Stimulated activated CD8-positive, alpha-beta memory T cell treated with anti-CD3 and anti-CD28 coated beads, Interleukin-15, amount 100 ng/mL, for 4 hours (primary cell): ENCODE measurements at places on chromosomes 6 and 20.

DNA sequence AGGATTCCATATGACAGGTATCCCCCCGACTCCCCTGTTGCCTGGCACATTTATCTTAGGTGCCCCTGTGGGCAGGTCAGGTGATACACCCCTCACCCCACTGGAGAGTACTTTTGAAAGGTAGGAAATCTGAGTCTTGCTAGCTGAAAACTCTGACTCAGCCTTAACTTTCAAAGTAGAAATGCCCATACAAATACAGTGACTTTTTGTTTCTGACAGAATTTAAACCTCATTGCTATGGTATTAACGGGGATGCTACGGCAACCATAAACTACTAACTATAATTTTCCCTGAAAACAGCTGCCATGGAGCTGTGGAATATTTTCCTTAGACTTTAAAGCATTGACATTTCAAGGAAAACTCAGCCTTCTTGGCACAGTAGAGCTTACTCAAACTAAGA lies 536.0 kb downstream of the RFPL4B start:
- no peak for DNase-seq

DNA sequence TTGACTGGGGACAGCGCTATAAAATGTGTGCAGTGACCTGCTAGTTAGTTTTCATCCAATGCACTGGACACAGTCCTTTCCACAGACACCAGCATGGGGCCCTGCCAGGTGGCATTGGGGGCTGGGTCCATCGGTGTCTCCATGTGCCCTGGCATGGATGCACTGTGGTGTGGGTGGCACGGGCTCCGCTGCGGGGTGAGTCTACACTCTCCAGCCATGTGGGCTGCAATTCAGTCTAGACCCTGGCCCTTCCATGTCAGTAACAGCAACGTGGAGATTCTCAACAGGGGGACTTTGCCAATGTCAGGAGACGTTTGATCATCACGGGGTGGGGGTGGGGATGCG lies 100.0 kb downstream of the RAMACL start:
- DNase-seq, result no peak

- DNase-seq, result no peak
Observed at GRCh38 chr6:69581581-69581980, 215.2 kb downstream of the LMBRD1 start.

DNA sequence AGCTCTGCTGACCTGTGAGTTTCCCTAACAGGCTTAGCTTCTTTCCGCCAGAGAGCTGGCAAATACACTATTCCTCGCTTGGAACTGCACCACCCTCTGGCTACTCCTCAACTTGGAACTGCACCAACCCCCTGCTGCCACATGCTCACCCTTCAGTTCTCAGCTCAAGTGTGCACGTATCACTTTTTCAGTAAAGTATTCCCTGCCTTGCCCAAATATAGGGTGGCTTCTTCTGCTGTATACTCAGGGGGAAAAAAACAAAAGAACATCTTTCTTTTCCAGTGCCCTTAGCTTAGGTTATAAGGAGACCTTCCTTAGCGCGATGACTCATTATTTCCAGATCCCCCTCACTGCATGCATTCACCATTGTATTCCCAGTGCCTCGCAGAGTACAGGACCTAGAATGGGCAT lies 21.2 kb downstream of the GNAS-AS1 start:
- DNase-seq, result no peak

GRCh38 chr20:15475483-15475882 lies 1097.8 kb downstream of the KIF16B start:
- no peak for DNase-seq

- no peak for DNase-seq
Observed at GRCh38 chr20:19405958-19406357, 193.5 kb downstream of the SLC24A3 start.

DNA sequence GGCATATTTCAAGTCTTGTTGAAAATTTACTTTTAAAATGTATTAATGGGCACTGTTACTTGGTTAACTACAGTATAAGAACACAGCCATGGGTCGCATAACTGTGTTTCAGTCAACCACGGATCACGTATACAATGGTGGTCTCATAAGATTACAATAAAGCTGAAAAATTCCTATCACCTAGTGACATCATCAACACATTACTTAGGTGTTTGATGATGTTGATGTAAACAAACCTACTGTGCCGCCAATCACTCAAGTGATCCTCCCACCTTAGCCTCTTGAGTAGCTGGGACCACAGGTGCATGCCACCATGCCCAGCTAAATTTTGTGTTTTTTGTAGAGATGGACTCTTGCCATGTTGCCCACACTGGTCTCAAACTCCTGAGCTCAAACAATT lies 16.7 kb upstream of the ETV7 start:
- no peak for DNase-seq

- DNase-seq, result no peak
Observed at GRCh38 chr20:39885975-39886649, 802.9 kb downstream of the MAFB start.

DNA sequence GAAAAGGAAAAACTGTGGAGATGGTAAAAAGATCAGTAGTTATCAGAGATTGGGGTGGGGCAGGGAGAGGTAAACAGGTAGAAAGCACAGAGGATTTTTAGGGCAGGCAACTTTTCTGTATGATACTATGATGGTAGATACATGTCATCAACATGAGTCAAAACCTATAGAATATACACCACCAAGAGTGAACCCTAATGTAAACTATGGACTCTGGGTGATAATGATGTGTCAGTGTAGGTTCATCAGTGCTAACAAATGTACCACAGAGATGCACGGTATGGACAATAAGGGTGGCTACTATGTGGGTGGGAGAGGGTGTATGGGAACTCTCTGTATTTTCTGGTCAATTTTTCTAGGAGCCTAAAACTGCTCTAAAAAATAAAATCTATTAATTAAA lies 18.5 kb downstream of the PACSIN1 start:
- no peak for DNase-seq

- no peak for DNase-seq
Observed at GRCh38 chr6:4647414-4648365, 128.5 kb upstream of the CDYL start.

GRCh38 chr20:4944518-4945313 lies 56.6 kb downstream of the SLC23A2 start:
- DNase-seq, result no peak

GRCh38 chr6:120681204-120681603 lies 653.1 kb downstream of the TBC1D32 start:
- no peak for DNase-seq

DNA sequence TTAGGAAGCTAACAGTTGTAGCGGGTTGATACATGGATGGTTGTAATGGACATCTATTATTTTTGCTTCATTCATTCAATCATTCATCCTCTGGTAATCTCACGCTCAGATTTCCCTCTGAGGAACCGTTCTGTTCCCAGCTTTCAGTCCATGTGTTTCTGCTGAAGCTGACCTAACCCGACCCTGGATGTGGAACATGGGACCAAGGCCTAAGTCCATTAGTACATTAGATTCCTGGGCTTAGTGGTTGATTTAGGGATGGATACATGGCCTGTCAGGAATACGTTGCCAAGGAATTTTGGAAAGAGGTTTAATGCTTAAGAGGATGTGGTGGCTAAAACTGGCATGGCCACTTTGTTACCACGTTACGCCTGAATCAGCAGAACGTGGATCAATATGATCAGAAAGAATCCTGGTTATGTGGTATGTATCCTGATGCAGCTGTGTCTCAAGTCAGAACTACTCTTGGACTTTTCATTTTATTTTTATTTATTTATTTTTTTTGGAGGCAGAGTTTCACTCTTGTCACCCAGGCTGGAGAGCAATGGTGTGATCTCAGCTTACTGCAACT lies 4.1 kb upstream of the DHX35 start:
- no peak for DNase-seq

DNA sequence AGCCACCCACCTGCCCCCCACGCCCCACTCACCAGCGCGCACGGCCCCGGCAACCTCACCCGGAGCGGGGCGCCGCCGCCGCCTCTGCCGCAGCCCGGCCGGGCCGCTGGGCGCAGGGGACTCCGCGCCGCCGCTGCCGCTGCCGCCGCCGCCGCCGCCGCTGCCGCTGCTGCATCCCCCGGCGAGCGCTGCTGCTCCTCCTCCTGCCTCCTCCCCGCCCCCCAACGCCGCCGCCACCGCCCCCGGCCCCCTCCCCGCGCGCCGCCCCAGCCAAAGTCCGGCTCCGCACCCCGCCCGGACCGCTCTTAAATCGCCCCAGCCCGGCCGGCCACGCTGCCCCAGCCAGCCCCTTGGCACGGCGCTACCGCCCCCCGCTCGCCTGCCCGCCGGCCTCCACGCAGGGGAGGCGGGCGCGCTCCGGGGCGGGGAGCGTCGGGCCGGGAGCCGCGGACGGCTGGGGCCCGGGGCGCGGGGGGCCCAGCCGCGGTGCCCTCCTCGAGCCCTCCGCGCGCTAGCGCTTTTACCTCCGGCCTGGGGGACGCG lies at the start of gene SULF2:
SULF2 (minus strand) TSS at position 171 of the 543 bp plus-strand sequence. CDS start 28,118 bp downstream, outside the sequence.
- DNase-seq, result no peak

- DNase-seq, result no peak
Observed at GRCh38 chr20:14721926-14722452, 384.6 kb upstream of the FLRT3 start.

DNA sequence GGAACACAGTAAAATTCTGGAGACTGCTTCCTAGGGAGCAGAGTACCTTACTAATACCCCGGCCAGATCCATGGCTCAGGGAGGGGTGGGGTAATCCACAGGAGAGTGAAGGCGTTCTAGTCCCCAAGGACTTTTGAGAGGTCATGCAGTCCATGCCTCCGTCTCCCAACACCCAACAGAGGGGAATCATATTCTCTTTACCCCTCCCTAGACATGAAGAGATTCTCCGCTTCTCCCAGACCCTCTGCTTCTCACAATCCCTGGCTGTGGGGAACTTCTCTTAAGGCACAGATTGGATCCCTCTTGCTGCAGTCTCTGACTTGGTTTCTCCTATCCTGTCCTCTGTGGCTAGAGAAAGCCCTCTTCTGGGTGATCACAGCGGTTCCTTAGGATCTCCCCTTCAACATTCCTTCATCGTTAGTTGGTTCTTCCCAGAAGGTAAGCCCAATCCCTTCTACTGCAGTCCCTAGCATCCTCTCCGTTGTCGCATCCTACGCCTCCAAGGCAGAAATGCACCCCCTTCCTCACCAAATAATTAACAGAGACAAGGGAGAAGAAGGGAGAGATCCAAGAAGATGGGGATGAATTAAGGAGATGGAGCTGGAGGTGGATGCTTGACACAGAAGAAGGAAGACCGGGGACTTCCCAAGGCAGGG lies 562 bp downstream of the GGT7 start:
- no peak for DNase-seq

DNA sequence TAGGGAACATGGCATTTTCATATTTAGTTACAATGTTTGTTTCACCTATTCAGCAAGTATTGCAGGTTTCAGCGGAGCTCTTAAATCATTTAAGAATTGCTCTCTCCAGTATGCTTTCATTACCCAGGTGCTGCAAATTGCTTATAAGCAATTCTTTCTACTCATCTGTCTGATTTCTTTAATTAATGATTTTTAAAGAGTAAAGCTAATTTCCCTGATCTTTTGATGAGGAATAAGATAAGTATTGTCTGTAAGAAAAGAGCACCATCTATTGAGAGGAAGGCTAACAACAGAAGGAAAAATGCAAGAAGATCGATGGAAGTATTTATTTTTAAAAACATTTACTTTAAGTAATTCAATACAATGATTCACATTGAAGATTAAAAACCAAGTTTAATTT lies 2.0 kb downstream of the OPRM1 start:
- no peak for DNase-seq

DNA sequence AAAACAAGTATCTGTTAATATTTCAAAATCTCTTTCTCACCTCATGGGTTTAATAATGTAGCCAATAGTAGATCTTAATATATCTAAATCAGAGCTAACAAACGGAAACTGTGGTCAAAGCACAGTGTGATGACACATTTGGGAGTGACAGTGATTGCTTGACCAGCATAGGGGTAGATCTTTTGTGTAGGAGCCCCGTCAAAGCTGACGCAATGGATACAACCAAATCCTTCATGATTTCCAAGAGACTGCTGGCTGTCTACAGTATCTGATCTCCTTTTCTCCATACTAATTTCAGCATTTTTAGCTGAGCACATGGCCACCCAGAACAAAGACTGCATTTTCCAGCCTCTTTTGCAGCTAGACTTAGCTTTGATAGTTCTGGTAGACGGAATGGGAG lies 299.3 kb upstream of the ECI2 start:
- no peak for DNase-seq

DNA sequence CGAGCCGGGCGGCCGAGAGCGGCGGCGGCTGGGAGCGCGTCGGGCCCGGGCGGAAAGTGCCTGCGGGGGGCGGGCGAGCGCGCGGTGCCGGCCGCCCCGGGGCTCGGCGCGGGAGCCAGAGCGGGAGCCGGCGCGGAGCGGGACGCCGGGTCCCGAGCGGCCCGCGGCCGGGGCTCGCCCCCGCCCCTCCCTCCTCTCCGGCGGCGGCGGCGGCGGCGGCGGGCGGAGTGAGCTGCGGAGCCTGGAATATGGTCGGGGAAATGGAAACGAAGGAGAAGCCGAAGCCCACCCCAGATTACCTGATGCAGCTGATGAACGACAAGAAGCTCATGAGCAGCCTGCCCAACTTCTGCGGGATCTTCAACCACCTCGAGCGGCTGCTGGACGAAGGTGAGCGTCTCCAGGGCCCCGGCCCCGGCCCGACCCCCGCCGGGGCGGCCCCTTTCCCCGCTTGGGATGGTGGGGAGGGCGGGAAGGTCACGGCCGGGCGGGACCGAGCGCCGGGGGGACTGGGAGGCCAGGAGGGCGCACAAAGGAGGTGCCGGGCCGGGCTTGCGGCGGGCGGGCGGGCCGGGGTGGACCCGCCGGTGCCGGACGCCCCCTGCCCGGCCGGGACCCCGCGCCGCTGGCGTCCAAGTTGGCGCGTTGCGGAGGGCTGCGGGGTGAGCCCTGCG lies 565 bp downstream of the QKI start:
- DNase-seq, result peak; percentile 12

GRCh38 chr20:52230409-52230808 lies 38.8 kb upstream of the ZFP64 start:
- no peak for DNase-seq

GRCh38 chr20:43658069-43658722 lies 8.7 kb upstream of the MYBL2 start:
- DNase-seq, result no peak
